Astrocyte (in vitro differentiated cells and primary cell): ENCODE measurements at places on chromosomes 11 and 22.

GRCh38 chr11:123137431-123138224, 57.4 kb downstream of the CLMP start:
- DNase-seq = peak; percentile 66

GRCh38 chr11:106086135-106086534, 8.7 kb downstream of the AASDHPPT start:
- DNase-seq = no peak

DNA sequence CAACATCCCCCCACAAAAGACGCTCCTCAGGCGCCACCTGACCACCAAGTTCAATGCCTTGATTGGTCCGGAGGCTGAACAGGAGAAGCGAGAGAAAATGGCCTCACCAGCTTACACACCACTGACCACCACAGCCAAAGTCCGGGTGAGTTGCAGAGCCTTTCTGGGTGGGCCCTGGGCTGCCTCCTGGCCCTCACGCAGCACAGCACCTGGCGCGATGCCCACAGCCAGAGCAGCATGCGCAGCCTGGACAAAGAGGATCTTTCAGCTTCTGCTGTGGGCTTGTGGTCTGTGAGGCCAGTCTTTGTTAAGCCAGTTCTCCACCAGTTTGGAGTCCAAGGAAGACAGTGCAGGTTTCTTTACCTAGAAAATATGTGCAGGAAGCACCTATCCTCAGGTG, 21.6 kb downstream of the CYB5R2 start:
- DNase-seq = no peak

- DNase-seq = no peak
Measured at GRCh38 chr11:2792381-2793250, 92.8 kb upstream of the KCNQ1OT1 start.

GRCh38 chr11:16336204-16336603, 20.1 kb downstream of the SOX6 start:
- DNase-seq = no peak

DNA sequence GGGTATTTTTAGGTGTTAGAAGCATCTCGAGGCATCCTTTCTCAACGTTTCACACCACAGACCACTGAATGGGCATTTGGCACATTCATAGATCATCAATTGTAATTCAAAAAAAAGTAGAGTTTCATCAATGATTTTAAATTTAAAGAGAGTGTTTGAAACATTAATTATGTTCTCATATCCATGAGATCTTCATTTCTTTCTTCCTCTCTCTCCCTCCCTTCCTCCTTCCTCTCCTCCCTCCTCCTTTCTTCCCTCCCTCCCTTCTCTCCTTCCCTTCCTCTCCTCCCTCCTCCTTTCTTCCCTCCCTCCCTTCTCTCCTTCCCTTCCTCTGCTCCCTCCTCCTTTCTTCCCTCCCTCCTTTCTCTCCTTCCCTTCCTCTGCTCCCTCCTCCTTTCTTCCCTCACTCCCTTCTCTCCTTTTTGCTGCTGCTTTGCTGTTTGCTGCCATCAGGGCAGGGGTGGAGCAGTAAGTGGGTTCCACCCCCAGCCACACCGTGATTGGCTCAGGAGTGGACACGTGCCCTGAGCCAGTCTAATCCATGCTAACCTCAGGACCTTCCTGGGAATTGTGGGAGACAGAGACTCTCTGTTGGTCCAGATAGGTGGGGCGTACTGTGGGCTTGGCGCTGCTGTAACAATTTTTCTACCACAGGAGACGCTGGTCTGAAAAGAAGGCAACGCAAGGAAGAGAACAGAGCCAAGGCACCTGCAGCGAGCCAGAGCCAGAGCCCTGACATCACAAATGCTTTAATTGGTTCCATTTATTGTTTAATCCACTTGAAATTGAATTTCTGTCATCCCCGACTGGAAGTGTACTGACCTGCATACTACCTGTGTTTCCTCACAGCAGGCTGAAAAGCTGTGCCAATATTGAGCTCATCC, 33.7 kb upstream of the APOBEC3A start:
- peak; percentile 89 for DNase-seq

- DNase-seq = no peak
Measured at GRCh38 chr11:118766035-118766434, 24.9 kb downstream of the DDX6 start.

GRCh38 chr11:450809-451451, 851 bp downstream of the PTDSS2 start:
- peak; percentile 45 for DNase-seq

GRCh38 chr11:108122166-108122628, 830 bp downstream of the ACAT1 start:
- DNase-seq = peak; percentile 16

DNA sequence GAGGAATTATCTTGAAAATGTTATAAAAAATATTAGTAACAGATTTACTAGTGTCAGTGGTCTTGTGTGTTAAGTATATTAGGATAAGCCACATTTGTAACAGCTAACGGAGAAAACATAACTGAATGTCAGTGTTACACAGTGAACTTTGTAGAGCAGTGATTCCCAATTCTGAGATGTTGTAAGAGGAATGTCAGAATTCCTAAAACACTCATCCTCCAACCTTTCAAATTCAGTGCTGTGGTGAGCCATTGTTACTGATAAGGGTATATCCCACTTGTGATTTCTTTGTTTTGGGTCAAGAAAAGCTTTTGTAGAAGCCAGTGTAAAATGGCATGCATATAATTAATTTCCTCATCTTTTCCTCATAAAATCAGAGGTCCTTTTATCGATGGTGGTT, 61.9 kb downstream of the ARHGEF12 start:
- DNase-seq = peak; percentile 76

GRCh38 chr22:27845644-27846043, 44.1 kb upstream of the MN1 start:
- no peak for DNase-seq

GRCh38 chr11:116876656-116877055, 39.2 kb upstream of the APOA1 start:
- DNase-seq = no peak

- no peak for DNase-seq
Measured at GRCh38 chr11:58142761-58143160, 17.4 kb upstream of the OR9I1 start.

- no peak for DNase-seq
Measured at GRCh38 chr11:88114486-88115045, 60.7 kb downstream of the RAB38 start.

- no peak for DNase-seq
Measured at GRCh38 chr22:35359380-35360065, 21.4 kb upstream of the HMOX1 start.

DNA sequence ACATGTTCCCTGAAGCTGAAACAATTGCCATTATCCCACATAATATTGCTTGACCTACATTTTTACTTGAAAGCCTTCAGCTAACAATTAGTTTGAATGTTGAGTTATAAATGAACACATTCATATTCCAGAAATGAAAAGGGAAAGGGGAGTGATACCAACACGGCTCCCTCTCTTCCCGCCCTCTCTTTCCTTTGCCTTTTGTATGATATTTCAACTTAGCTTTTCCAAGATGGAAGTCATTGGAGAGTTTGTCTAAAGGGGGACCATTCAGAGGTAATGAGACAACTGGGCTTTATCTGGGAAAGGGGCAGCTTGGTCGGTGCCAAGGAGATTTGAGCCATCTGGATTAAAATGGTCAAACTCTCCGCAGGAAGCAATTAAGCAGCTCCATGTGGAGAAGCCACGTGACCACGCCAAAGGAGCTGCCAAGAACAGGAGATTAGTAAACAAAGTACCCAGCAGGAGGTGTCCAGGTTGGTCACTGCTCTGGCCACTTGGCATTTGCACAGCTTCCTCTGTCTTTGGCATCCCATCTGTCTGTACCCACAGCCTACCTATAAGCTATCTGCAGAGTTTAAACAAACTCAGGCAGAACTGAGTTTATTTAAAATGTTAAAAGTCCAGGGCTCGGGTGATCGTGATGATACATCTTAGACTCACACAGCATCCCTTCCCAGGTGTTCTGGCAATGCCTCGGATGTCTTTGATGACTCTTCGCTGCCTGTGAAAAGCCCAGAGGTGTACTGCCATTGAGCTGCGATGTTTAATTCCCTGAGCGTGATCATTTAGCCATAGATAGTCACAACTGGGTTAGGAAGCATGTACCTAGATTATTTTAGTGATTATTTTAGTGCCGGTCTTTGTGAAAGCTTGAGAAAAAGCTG, 735.9 kb downstream of the NTM start:
- peak; percentile 23 for DNase-seq
